ENCODE measurements at places on chromosomes 11 and 22. TPM values are rescaled to one million over a fixed set of nuclear protein-coding genes. Genes with fewer than 3 reads are reported as not detected.

Gene OR52E8
- not detected for polyA plus RNA-seq

Gene KRTAP5-11
- not detected for polyA plus RNA-seq

Gene CRYBA4
- 2.6 TPM for polyA plus RNA-seq

Gene SULT4A1
- polyA plus RNA-seq = 11.2 TPM

Gene PLA2G3
- polyA plus RNA-seq = 0.44 TPM

Gene NCAPH2
- polyA plus RNA-seq = 67.4 TPM

Gene DDX25
- 257 TPM for polyA plus RNA-seq

Gene TYR
- 0.24 TPM for polyA plus RNA-seq

Gene KDELR3
- polyA plus RNA-seq = 10.4 TPM

Gene ZNF215
- 2.7 TPM for polyA plus RNA-seq

Gene CASP12
- polyA plus RNA-seq = not detected

Gene RAB36
- polyA plus RNA-seq = 11.1 TPM

Gene ACR
- 181 TPM for polyA plus RNA-seq

Gene EIF4ENIF1
- polyA plus RNA-seq = 127 TPM

Gene PLAAT2
- polyA plus RNA-seq = 0.66 TPM

Gene OAF
- polyA plus RNA-seq = 22.6 TPM

Gene OR9Q1
- 0.15 TPM for polyA plus RNA-seq

Gene MMP12
- 0.61 TPM for polyA plus RNA-seq

Gene APOA4
- polyA plus RNA-seq = not detected

Gene MLC1
- polyA plus RNA-seq = 1.3 TPM

Gene BTG4
- 36.8 TPM for polyA plus RNA-seq

Gene OR52B2
- polyA plus RNA-seq = not detected

Gene DENND6B
- polyA plus RNA-seq = 22.0 TPM

Gene MOGAT2
- 0.24 TPM for polyA plus RNA-seq

Gene ESAM
- 15.8 TPM for polyA plus RNA-seq

Gene MS4A12
- 0.33 TPM for polyA plus RNA-seq

Data from testis (tissue), 5 donors.